ENCODE measurements at places on chromosomes 13 and 19.

DNA sequence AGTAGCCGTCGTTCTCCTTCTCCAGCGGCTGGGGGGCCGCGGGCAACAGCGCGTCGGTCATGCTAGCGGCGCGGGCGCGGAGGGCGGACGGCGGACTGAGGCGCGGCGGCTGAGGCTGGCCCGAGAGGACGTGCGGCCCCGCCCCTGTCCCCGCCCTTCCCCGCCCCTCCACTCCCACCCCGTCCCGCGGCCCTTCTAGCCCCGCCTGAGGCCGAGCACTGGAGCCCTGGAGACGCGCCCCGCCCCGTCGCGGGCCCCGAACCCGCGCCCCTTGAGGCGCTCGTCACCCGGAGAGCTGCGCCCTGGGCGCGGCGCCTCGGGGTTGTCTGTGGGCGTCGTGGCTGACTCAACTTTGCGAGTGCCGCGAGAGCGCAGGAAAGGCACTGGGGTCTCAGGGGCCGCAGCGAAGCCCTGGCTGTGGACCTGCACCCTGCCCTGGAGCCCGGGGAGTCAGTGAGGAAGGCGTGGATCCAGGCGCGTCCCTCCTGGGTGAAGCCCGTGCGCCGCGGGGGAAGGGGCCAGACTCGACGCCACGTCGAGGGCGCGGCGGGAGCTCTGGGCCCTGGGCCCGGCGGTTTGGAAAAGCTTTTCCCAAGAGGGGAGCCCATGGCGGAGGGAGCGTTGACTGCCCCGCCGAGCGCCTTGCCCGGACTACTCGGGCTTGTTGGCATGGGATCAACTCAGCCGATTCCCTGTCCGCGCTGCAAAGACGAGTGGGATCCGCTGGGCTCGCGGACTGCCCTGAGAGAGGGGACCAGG lies at the start of gene RHPN2:
RHPN2 (minus strand) TSS at position 97 of the 759 bp plus-strand sequence; CDS start at position 61, 36 bp downstream.
- DNase-seq = no peak

- DNase-seq = no peak
These were observed 8.3 kb upstream of the JUND start for GRCh38 chr19:18289471-18290301.

DNA sequence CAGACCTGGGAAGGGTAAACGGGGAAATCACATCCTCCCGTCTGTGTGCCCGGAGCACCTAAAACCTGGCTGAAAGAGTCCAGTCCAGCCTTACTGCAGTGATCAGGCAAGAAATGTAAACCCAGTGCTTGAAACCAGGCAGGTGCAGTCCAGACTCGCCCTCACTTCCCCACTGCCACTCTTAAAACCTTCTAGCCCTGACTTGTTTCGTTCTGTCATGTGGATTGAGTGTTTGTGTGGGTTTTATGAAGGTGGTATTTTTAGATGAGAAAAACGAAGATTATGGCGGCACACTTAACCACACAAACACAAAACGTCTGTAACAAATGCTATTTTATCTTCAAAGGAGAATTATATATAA lies 839 bp upstream of the CKAP2 start:
- peak; percentile 30 for DNase-seq

DNA sequence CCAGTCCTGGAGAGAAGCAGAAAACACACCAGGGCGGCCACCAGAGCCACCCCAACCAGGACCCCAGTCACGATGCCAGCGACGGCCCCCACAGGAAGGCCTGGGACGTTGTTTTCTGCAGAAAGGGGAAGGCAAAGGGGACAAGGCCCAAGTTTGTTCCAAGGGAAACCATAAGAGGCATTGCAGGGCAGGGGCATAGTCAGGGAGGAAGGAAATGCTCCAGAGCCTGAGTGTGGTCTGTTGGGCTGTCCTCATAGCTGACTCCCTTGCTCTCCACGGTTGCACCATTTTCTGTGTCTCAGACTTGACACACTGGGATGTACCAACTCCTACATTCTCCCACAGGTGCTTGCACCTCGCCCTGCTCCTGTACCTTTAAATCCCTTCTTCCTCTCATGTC lies 5.2 kb downstream of the CEACAM4 start:
- DNase-seq = no peak

DNA sequence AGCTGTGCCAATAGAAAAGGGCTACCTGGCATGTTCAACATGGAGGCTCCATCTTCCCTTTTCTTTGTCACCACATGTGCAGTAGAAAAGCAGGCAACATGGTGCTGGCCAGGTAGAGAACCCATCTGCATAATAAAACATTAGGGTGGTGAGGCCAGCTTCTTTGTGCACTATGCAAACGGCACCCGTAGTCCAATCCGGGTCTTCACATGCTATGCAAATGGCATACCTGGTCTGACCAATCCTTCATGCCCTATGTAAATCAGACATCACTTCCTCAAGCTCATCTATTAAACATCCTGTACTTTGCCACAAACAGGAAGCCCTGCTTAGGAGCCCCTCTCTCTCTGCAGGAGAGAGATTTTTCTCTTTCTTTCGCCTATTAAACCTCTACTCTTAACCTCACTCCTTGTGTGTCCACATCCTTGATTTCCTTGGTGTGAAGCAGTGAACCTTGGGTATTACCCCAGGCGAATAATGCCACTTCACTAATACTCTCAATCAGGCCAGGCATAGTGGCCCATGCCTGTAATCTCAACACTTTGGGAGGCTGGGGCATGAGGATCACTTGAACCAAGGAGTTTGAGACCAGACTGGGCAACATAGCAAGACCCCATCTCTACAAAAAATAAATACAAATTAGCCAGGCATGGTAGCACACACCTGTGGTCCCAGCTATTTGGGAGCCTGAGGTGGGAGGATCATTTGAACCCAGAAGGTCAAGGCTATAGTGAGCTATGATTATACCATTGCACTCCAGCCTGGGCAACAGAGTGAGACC lies 111.3 kb upstream of the MRI1 start:
- no peak for DNase-seq

- no peak for DNase-seq
These were observed 154.9 kb upstream of the UQCRFS1 start for GRCh38 chr19:29367791-29368222.

- no peak for DNase-seq
These were observed 9.3 kb downstream of the FAM124A start for GRCh38 chr13:51231456-51231855.

- no peak for DNase-seq
These were observed 122.4 kb downstream of the AKAP11 start for GRCh38 chr13:42394361-42394708.

- DNase-seq = no peak
These were observed 3.8 kb upstream of the CDC37 start for GRCh38 chr19:10407096-10407495.

DNA sequence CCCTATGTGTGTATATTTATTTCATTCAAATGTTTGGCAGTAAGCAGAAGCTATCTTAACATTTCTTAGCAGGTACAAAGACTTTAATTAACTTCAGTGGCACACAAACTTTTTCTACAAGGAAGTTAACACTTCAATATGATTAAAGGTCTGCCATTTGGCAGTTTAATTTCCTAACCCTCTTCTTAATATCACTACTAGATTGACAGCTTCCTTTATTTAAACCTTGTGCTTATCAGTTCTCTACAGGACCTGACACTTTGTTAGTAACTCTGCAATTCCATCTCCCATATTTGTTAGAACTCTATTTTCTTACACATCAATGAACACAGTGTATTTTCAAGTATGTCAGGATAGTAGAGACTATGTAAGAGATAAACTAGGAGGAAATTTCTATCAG lies 152.4 kb upstream of the ATXN8OS start:
- DNase-seq = no peak

DNA sequence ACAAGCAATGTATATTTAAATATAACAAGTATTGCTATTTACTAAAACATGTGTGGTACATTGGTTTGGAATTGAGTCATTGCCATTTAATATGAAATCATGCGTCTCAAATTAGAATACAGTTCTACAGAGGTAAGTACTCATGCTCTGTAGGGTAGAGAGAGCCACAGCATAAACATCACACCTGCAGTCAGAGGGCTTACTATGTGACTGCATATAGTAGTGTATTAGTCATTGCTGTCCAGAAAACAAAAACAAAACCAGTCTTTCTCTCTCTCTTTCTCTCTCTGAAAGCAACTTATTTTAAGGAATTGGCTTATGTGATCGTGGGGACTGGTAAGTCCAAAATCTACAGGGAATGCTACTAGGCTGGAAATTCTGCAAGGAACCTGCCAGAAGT lies 370.3 kb downstream of the GPC5 start:
- no peak for DNase-seq

All from dorsolateral prefrontal cortex (tissue), 122 donors.